ENCODE measurements at places on chromosomes 13 and 19. TPM values are rescaled to one million over a fixed set of nuclear protein-coding genes. Genes with fewer than 3 reads are reported as not detected.

DNA sequence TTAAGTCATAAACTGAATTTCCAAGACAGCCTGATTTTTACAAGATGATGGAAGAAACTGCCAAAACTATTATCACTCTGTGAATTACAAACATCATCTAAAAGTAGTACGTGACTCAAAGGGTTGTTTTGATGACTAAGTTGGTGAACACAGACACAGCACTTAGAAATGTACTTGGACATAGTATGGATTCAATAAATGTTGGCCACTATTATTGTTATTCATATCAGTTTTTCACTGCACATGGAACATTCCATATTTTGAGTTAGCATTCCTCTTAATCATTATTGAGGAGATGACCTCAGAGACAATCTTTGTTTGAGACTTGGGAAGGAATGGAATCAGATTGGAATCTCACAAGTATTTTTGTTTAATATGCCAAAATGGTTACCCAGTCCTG is 172.9 kb downstream of the OXGR1 start:
- no peak for DNase-seq
- no peak overlapping the region for H3K27ac ChIP-seq
- H3K36me3 ChIP-seq: no peaks in the 10 kb centered on the region
- H3K4me3 ChIP-seq: no peak overlapping the region

GRCh38 chr13:48682436-48682835 is 28.7 kb downstream of the CYSLTR2 start:
- H3K4me3 ChIP-seq: no peak overlapping the region
- H3K27me3 ChIP-seq: no peaks in the 10 kb centered on the region
- no peak for DNase-seq
- peaks cover 4% of the 10 kb centered on the region for H3K4me1 ChIP-seq

- DNase-seq: no peak
- H3K36me3 ChIP-seq: no peaks in the 10 kb centered on the region
- H3K27me3 ChIP-seq: no peaks in the 10 kb centered on the region
- H3K4me1 ChIP-seq: no peaks in the 10 kb centered on the region
Observed at GRCh38 chr13:58919551-58919950, 1244.2 kb downstream of the DIAPH3 start.

GRCh38 chr13:32791545-32792172 is 205.4 kb downstream of the PDS5B start:
- peak; percentile 59 for DNase-seq
- H3K4me1 ChIP-seq: peaks cover 23% of the 10 kb centered on the region
- peaks cover 6% of the 10 kb centered on the region for H3K36me3 ChIP-seq
- no peak overlapping the region for H3K27ac ChIP-seq

GRCh38 chr13:44755872-44756271 is 179.7 kb upstream of the TSC22D1 start:
- peaks cover 12% of the 10 kb centered on the region for H3K4me1 ChIP-seq
- no peak overlapping the region for H3K27ac ChIP-seq
- DNase-seq: no peak

DNA sequence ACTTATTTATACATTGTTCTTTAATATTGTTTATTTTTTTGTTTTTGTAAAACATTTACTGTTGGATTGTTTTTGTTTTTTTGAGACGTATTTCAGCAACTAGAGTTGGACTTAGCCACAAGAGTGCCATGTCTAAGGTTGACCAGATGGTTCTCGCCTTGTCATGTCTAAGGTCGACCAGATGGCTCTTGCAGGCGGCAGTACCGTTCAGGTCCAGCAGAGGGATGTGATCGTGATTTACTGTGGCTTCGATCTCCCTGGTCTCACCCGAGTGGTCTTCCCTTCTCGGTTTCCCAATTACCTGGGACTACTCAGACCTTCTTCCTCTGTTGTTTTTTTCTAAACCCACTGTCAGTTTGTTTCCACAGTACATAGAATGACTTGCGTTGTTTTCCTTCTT is 1438.6 kb downstream of the UQCRFS1 start:
- peaks cover 59% of the 10 kb centered on the region for H3K36me3 ChIP-seq
- no peaks in the 10 kb centered on the region for H3K27me3 ChIP-seq
- no peaks in the 10 kb centered on the region for H3K4me1 ChIP-seq
- H3K27ac ChIP-seq: no peak overlapping the region
- H3K4me3 ChIP-seq: no peak overlapping the region
- no peak for DNase-seq

DNA sequence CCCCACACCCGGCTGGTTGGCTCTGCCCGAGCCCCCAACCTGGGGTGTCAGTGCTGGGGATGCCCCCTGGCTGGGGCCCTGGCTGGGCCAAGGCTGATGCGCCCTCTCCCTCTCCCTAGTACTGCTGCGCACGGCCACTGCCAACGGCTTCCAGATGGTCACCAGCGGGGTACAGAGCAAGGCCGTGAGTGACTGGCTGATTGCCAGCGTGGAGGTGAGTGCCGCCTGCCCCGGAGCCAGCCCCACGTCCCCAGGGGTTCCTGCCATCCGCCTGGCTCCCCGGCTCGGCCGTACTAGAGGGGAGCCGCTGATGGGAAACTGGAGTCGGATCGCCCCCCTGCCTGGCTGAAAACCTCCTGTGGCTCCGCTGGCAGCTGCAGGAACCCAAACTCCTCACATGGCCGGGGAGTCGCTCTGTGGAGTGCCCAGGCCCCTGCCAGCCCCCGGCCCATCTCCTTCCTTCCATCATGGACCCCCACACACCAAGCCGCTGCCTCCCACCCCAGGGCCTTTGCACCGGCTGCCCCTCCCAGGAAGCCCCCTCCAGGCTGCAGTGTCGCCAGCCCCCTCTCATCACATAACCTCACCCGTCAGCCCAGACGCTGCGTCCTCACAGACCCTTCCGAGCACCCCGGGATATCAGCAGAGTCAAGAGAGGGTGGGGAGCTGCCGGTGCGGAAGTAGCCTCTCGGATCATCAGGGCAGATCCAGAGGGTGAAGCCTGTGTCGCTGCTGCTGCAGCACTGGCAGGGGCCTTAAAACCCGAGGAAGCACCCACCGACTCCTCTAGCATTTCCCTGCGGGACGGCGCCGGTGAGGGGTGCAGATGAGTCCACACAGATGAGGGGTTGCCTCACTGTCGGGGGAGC is 10.6 kb downstream of the NCLN start:
- no peak overlapping the region for H3K4me3 ChIP-seq
- no peak for DNase-seq
- no peak overlapping the region for H3K27ac ChIP-seq
- no peaks in the 10 kb centered on the region for H3K27me3 ChIP-seq

GRCh38 chr19:41376241-41376997 is at the start of gene TMEM91:
TMEM91 (plus strand) TSS chr19:41376533; CDS start chr19:41378310, 1,777 bp downstream.
- DNase-seq: no peak
- H3K36me3 ChIP-seq: no peaks in the 10 kb centered on the region
- no peaks in the 10 kb centered on the region for H3K27me3 ChIP-seq
- no peak within 1 kb of the TSS for H3K27ac ChIP-seq
- peaks cover 13% of the 10 kb centered on the region for H3K4me1 ChIP-seq

DNA sequence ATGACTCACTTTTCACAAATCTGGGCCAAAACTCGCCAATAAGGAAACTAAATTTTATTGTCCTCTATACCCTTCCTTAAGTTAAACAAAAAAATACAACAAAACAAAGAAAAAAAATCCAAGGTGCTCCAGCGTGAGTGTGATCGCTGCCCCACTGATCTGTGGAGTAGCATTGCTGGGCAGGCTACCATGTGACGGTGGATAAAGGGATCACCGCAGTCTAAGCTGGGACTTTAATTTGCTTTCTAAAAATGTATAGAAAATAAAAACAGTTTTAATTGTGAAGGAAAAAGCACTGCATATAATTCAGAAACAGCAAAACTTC is 92.9 kb downstream of the FLT1 start:
- H3K4me3 ChIP-seq: no peak overlapping the region
- H3K27ac ChIP-seq: no peak overlapping the region

- peaks cover 2% of the 10 kb centered on the region for H3K27me3 ChIP-seq
- no peak overlapping the region for H3K4me3 ChIP-seq
- H3K27ac ChIP-seq: no peak overlapping the region
- peaks cover 2% of the 10 kb centered on the region for H3K36me3 ChIP-seq
- DNase-seq: no peak
Observed at GRCh38 chr13:113819731-113820715, 43.9 kb downstream of the GAS6 start.

DNA sequence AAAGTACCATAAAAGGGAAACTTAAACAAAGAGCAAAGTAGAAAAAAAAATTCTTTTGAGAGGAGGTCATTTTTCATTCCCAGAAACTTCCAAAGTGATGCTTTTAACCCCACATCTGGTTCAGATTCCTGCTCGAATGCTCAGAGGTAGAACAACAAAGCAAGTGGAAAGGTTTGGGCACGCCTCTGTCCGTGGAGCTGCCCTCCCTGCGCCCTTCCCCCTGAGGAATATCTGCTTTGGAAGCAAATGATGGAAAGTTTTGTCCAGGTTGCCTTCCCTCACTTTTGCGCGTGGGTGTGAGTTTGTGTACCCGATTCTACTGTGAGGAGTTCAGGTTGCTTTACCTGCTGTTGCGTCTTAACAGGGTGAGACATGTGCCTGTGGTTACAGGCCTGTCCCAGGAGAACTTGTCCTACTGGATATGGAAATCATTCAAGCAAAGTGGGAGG is 110.2 kb downstream of the KLF5 start:
- no peak for DNase-seq
- H3K27me3 ChIP-seq: no peaks in the 10 kb centered on the region
- no peak overlapping the region for H3K4me3 ChIP-seq
- no peaks in the 10 kb centered on the region for H3K36me3 ChIP-seq

- no peak overlapping the region for H3K4me3 ChIP-seq
- H3K27me3 ChIP-seq: no peaks in the 10 kb centered on the region
- H3K27ac ChIP-seq: peak overlapping the region; percentile 57
- no peak for DNase-seq
Observed at GRCh38 chr13:45331123-45331619, 9.8 kb downstream of the TPT1 start.

DNA sequence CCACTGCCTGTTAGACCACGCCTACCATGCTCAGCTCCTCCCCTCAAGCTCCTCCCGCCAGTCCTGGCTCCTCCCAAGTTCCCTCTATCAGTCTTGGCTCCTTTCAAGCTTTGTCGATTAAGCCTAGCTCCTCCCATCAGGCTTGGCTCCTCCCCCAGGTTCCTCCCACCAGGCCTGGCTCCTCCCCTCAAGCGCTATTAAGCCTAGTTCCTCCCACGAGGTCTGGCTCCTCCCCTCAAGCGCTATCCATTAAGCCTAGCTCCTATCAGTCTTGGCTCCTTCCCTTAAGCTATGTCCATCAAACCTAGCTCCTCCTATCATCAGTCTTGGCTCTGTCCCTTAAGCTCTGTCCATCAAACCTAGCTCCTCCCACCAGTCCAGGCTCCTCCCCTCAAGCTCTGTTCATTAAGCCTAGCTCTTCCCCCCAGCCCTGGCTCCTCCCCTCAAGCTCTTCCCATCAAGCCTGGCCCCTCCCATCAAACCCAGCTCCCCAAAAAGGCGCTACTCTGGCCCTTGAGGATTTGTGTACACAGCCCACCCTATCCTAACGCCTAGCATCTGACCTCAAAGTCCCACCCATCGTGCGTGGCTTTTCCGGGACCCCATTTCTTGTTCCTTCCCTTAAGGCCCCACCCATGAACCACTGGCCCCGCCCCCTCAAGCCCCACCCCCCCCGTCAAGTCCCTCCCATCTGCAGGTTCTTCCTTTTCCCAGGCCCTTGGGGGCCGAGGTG is 10.0 kb downstream of the CAMSAP3 start:
- H3K36me3 ChIP-seq: no peaks in the 10 kb centered on the region
- H3K4me3 ChIP-seq: no peak overlapping the region
- peak; percentile 49 for DNase-seq
- H3K27ac ChIP-seq: no peak overlapping the region
- H3K27me3 ChIP-seq: peaks cover 12% of the 10 kb centered on the region

DNA sequence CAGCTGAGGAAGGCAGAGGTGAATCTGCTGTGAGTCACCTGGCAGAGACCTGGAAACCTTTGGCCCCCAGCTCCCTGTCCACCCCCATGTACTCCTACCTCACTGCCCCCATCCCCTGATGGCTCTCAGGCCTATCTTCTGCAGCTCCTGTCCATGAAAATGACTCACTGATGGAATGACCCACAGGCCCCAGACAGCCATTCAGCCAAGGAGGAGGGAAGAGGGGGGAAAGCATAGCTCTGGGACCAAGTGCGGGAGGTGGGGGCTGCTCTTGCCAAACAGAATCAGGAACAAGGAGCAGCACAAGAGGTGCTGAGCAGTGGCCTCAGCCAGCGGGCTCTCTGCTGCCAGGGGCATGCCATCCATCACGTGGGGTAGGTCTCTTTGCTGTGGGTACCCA is 111.4 kb upstream of the C1QTNF9B start:
- H3K4me1 ChIP-seq: no peaks in the 10 kb centered on the region
- H3K27me3 ChIP-seq: no peaks in the 10 kb centered on the region
- H3K36me3 ChIP-seq: no peaks in the 10 kb centered on the region
- no peak overlapping the region for H3K27ac ChIP-seq
- no peak for DNase-seq

DNA sequence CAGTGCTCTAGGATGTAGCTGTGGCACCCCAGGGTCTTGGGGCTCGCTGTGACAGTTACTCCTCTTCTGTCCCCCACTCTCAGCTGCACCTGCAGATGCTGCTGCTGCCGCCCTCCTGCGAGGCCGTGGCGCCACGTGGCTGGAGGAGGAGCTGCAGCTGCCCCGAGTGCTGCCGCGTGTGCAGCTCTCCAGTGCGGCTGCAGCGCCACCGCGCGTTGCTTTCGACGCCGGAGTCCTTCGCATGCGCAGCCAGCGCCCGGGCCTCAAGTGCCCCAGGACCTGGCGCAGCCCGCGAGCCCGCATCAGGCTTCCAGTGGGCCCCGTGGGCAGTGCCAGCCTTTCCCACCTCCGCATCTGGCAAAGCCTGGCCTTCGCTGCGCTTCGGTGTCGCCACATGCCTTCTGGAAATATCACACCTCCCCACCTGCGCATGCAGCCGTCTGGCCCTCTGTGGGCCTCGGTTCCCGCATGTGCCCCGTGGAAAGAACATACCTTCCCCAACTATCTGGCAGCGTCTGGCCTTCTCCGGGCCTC is 692 bp upstream of the ZNF580 start:
- DNase-seq: peak; percentile 81
- H3K4me1 ChIP-seq: peaks cover 59% of the 10 kb centered on the region
- H3K27me3 ChIP-seq: no peaks in the 10 kb centered on the region
- H3K4me3 ChIP-seq: peak overlapping the region; percentile 77

DNA sequence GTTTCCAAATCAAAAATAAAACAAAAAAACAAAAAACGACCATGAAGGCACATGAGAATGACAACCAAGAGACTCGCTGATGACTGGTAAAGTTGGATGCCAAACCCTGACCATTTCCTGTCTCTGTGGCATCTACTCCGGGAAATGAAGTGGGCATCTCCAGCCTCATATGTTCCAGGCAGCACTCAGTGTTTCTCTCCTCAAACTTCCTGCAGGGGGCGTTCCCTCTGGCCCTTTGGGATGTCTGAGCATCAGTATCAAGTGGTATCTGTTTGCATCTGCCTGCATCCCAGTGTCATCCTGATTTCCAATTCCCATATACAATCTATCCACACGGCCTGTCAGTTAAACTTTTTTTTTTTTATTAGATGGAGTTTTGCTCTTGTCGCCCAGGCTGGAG is 9.8 kb upstream of the SIGLEC12 start:
- H3K27me3 ChIP-seq: peaks cover 17% of the 10 kb centered on the region
- DNase-seq: peak; percentile 51
- peaks cover 12% of the 10 kb centered on the region for H3K4me1 ChIP-seq
- no peak overlapping the region for H3K4me3 ChIP-seq

The POP4 gene
- total RNA-seq: 102 TPM

The KRTDAP gene
- total RNA-seq: not detected

The SLC10A2 gene
- not detected for total RNA-seq

The WDR62 gene
- total RNA-seq: 17.7 TPM

The ZNF850 gene
- total RNA-seq: 6.7 TPM

The APOC1 gene
- 2.2 TPM for total RNA-seq

The SIGLEC9 gene
- 1.4 TPM for total RNA-seq

The KIR3DL2 gene
- 0.48 TPM for total RNA-seq
